ENCODE measurements at places on chromosomes 3 and 15.

- no peak for DNase-seq
- H3K27ac ChIP-seq: no peak overlapping the region
- H3K27me3 ChIP-seq: no peaks in the 10 kb centered on the region
- no peak overlapping the region for H3K4me3 ChIP-seq
Observed at GRCh38 chr15:58666957-58667356, 82.5 kb downstream of the ADAM10 start.

GRCh38 chr3:188529228-188529627, 375.3 kb downstream of the LPP start:
- H3K4me3 ChIP-seq: no peak overlapping the region
- no peak for DNase-seq
- H3K36me3 ChIP-seq: no peaks in the 10 kb centered on the region
- no peak overlapping the region for H3K27ac ChIP-seq
- H3K4me1 ChIP-seq: no peaks in the 10 kb centered on the region

- no peaks in the 10 kb centered on the region for H3K4me1 ChIP-seq
- H3K4me3 ChIP-seq: no peak overlapping the region
- no peaks in the 10 kb centered on the region for H3K27me3 ChIP-seq
- no peak overlapping the region for H3K27ac ChIP-seq
- H3K36me3 ChIP-seq: no peaks in the 10 kb centered on the region
- no peak for DNase-seq
Observed at GRCh38 chr3:109184726-109185125, 48.2 kb downstream of the C3orf85 start.

- no peaks in the 10 kb centered on the region for H3K27me3 ChIP-seq
- no peak overlapping the region for H3K27ac ChIP-seq
- H3K36me3 ChIP-seq: no peaks in the 10 kb centered on the region
- DNase-seq: no peak
- no peak overlapping the region for H3K4me3 ChIP-seq
Observed at GRCh38 chr3:51379301-51379700, 5.8 kb upstream of the MANF start.

DNA sequence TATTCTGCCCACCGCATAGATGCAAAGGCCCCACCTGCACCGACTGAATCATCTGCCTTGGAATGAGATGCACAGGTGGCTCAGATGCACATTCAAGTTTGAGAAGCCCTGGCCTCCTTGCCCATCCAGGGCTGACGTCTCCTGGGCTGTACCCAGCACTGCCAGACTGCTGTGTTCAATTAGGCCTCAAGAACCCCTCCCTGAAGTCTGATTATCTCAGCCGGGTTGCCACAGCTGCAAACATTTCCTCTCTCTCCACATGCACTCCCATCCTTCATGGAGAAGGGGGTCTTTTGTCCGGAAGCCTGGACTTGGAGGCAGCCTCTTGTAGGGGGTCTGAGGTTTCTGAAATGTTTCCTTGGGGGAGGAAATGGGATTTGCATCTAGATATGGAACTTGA, 459.4 kb upstream of the PROK2 start:
- no peaks in the 10 kb centered on the region for H3K27me3 ChIP-seq
- H3K36me3 ChIP-seq: no peaks in the 10 kb centered on the region
- H3K4me1 ChIP-seq: peaks cover 11% of the 10 kb centered on the region
- DNase-seq: no peak
- H3K27ac ChIP-seq: no peak overlapping the region
- no peak overlapping the region for H3K4me3 ChIP-seq

GRCh38 chr3:148042663-148043445, 633.7 kb downstream of the ZIC1 start:
- no peak overlapping the region for H3K4me3 ChIP-seq
- H3K27ac ChIP-seq: no peak overlapping the region
- H3K27me3 ChIP-seq: no peaks in the 10 kb centered on the region
- H3K4me1 ChIP-seq: no peaks in the 10 kb centered on the region

GRCh38 chr3:12303534-12303933, 14.7 kb downstream of the PPARG start:
- H3K36me3 ChIP-seq: no peaks in the 10 kb centered on the region
- no peaks in the 10 kb centered on the region for H3K27me3 ChIP-seq
- H3K27ac ChIP-seq: no peak overlapping the region
- no peak for DNase-seq
- no peak overlapping the region for H3K4me3 ChIP-seq
- H3K4me1 ChIP-seq: no peaks in the 10 kb centered on the region

DNA sequence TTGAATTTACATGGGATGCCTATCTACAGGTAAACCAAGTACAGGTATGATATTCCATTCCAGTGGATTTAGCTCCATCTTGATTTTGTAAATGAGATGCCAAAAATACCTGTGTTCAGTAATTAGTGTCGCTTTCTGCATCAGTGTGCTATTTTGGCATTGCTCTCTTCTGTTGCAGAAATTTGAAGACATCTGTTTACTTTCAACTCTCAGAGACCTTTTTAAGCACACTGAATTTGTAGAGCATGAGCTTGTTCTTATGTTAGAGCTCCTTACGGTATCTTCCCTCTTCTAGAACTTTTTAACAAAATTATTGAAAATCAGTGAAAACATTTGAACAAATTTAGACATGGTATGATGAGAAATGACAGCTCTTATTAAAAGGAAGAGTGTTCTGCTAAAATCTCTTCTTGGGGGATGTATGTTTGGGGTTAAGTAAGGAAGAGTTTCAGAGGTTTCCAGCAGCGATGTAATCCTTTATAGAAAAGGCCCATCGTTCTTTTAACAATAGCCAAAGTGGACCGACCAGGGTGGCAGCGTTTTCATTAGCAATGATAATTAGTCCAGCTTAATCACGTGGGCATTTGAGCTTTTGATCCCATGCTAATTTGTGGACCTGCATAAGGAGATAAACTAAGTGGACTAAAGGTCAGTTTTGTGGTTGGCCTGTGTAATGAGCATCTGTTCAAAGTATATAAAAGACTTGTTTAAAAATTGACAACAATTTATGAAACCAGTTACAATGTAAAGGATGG, 385.4 kb downstream of the PTPRG start:
- no peaks in the 10 kb centered on the region for H3K36me3 ChIP-seq
- no peak overlapping the region for H3K27ac ChIP-seq
- no peak overlapping the region for H3K4me3 ChIP-seq
- no peak for DNase-seq

- no peak overlapping the region for H3K4me3 ChIP-seq
- H3K4me1 ChIP-seq: peaks cover 33% of the 10 kb centered on the region
- DNase-seq: no peak
- H3K27me3 ChIP-seq: no peaks in the 10 kb centered on the region
- no peaks in the 10 kb centered on the region for H3K36me3 ChIP-seq
Observed at GRCh38 chr3:157370867-157371266, 65.8 kb upstream of the PTX3 start.

- no peaks in the 10 kb centered on the region for H3K36me3 ChIP-seq
- no peak for DNase-seq
- H3K27me3 ChIP-seq: no peaks in the 10 kb centered on the region
- no peaks in the 10 kb centered on the region for H3K4me1 ChIP-seq
Observed at GRCh38 chr3:170203457-170203856, 18.8 kb upstream of the PRKCI start.

DNA sequence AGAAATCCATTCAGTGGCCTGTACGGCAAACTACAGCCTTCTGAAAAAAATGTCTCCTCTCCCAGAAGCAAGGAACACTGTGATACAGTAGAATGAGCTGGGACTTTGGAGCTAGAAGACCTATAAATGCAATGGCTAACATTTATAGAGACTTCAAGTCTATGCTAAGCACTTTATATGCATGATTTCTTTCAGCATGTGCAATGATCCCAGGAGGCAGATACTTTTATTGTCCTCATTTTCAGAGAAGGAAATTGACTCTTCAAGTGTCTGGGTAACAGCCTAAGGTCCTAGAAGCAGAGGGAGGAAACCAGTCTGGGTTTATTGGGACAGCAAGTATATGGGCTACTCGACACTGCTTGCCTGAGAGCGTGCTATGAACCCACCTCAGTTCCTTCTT, 140.9 kb downstream of the ALDH1A2 start:
- no peak for DNase-seq
- H3K4me3 ChIP-seq: no peak overlapping the region
- no peaks in the 10 kb centered on the region for H3K27me3 ChIP-seq
- H3K36me3 ChIP-seq: no peaks in the 10 kb centered on the region

GRCh38 chr3:150396956-150397550, 11.0 kb upstream of the TSC22D2 start:
- no peak for DNase-seq
- H3K36me3 ChIP-seq: no peaks in the 10 kb centered on the region
- no peak overlapping the region for H3K27ac ChIP-seq

DNA sequence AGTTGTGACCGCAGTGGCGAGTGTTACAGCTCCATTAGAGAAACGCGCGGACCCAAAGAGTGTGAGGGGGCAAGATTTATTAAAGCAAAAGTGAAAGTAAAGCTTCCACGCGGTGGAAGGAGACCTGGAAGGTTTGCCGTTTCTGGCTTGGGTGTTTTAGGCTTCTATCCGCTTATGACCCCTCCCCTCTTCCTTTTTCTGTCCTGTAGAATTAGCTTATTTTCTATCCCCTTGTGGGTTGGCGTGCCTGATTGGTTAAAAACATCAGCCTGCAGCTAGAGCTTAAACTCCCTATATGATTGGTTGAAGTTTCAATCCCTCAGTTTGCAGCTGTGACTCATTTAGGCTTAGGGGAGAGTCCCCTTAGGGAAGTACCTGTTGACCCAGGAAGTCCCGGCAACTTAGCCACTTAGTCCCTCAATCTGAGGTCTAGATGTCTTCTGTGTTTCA, 39.6 kb downstream of the C3orf38 start:
- H3K36me3 ChIP-seq: no peaks in the 10 kb centered on the region
- DNase-seq: no peak
- no peaks in the 10 kb centered on the region for H3K27me3 ChIP-seq
- no peak overlapping the region for H3K4me3 ChIP-seq
- H3K4me1 ChIP-seq: no peaks in the 10 kb centered on the region

DNA sequence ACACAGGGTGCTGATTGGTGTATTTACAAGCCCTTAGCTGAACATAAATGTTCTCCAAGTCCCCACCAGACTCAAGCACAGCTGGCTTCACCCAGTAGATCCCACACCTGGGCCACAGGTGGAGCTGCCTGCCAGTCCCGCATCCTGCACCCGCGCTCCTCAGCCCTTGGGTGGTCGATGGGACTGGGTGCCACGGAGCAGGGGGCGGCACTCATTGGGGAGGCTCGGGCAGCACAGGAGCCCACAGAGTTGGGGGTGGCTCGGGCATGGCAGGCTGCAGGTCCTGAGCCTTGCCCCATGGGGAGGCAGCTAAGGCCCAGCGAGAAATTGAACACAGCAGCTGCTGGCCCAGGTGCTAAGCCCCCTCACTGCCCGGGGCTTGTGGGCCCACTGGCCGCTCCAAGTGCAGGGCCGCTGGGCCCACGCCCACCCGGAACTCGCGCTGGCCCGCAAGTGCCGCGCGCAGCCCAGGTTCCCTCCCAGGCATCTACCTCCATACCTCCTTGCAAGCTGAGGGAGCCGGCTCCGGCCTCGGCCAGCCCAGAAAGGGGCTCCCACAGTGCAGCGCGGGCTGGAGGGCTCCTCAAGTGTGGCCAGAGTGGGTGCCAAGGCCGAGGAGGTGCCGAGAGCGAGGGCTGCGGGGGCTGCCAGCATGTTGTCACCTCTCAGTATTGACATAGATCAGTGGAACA, 442.7 kb downstream of the OCA2 start:
- no peaks in the 10 kb centered on the region for H3K36me3 ChIP-seq
- H3K27ac ChIP-seq: no peak overlapping the region
- no peak for DNase-seq
- H3K4me1 ChIP-seq: no peaks in the 10 kb centered on the region
- H3K4me3 ChIP-seq: no peak overlapping the region

- H3K27ac ChIP-seq: peak overlapping the region; percentile 78
- no peak for DNase-seq
- H3K4me3 ChIP-seq: no peak overlapping the region
- no peaks in the 10 kb centered on the region for H3K36me3 ChIP-seq
- no peaks in the 10 kb centered on the region for H3K27me3 ChIP-seq
Observed at GRCh38 chr15:87753539-87753938, 503.0 kb downstream of the NTRK3 start.

- H3K27me3 ChIP-seq: no peaks in the 10 kb centered on the region
- H3K36me3 ChIP-seq: no peaks in the 10 kb centered on the region
- H3K4me1 ChIP-seq: no peaks in the 10 kb centered on the region
- no peak overlapping the region for H3K27ac ChIP-seq
- no peak for DNase-seq
- no peak overlapping the region for H3K4me3 ChIP-seq
Observed at GRCh38 chr3:118688396-118688884, 346.2 kb downstream of the IGSF11 start.

DNA sequence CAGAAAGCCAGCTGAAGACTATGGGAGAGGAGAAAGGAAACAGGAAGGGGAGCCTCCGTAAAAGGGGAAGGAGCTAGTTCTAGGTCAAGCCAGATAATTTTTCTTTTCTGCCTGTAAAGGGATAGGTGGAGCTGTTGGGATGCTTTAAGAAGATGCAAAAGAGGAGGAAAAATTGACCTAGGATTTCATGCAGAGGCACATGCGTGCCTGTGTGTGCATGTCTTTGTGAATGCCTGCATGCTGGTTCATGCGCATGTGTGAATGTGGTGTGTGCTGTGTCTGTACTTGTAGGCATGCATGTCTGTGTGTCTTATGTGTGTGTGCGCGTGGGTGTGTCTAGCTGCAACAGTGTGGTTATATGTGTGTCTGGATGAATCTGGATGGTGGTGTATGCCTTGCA, 27.3 kb downstream of the CCDC33 start:
- H3K27ac ChIP-seq: no peak overlapping the region
- DNase-seq: no peak
- no peak overlapping the region for H3K4me3 ChIP-seq
- no peaks in the 10 kb centered on the region for H3K36me3 ChIP-seq

- no peak for DNase-seq
- peaks cover 21% of the 10 kb centered on the region for H3K4me1 ChIP-seq
- H3K36me3 ChIP-seq: no peaks in the 10 kb centered on the region
- peak overlapping the region; percentile 95 for H3K27ac ChIP-seq
Observed at GRCh38 chr3:141485641-141486495, 959 bp upstream of the RASA2 start.

- H3K4me1 ChIP-seq: no peaks in the 10 kb centered on the region
- no peak overlapping the region for H3K4me3 ChIP-seq
- no peak overlapping the region for H3K27ac ChIP-seq
Observed at GRCh38 chr3:23663661-23664186, 142.0 kb upstream of the UBE2E1 start.

DNA sequence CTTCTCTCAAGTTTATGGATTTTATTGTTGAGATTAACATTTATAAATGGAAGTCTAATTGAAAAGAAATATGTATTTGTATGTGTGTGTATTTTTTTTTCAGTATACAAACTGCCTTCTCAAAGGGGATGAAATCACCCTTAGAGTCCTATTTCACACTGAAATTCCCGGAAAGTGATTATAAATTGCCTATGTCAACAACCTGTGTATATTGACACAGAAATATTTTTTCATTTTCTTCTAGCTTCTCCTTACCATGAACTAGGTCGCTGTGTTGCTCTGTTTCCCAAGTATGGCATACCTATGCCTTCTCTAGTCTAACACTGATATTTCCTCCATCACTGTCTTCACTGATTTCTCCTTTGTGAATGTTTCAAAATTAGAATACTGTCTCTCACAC, 444.0 kb upstream of the AZI2 start:
- H3K4me3 ChIP-seq: no peak overlapping the region
- H3K27me3 ChIP-seq: no peaks in the 10 kb centered on the region
- no peaks in the 10 kb centered on the region for H3K4me1 ChIP-seq
- DNase-seq: no peak

- peaks cover 25% of the 10 kb centered on the region for H3K4me1 ChIP-seq
- H3K27ac ChIP-seq: no peak overlapping the region
- H3K36me3 ChIP-seq: no peaks in the 10 kb centered on the region
- DNase-seq: peak; percentile 59
Observed at GRCh38 chr3:139288266-139288821, 55.5 kb upstream of the MRPS22 start.

GRCh38 chr15:71254491-71254890, 139.2 kb downstream of the THSD4 start:
- H3K4me1 ChIP-seq: no peaks in the 10 kb centered on the region
- no peak overlapping the region for H3K27ac ChIP-seq
- H3K36me3 ChIP-seq: no peaks in the 10 kb centered on the region
- no peak for DNase-seq

Data from body of pancreas (tissue), 4 donors.